Amniotic epithelial cell (primary cell): ENCODE measurements at places on chromosomes 16 and 17.
A peak's percentile ranks its signal among the peaks of the same experiment; 100 is the strongest.

DNA sequence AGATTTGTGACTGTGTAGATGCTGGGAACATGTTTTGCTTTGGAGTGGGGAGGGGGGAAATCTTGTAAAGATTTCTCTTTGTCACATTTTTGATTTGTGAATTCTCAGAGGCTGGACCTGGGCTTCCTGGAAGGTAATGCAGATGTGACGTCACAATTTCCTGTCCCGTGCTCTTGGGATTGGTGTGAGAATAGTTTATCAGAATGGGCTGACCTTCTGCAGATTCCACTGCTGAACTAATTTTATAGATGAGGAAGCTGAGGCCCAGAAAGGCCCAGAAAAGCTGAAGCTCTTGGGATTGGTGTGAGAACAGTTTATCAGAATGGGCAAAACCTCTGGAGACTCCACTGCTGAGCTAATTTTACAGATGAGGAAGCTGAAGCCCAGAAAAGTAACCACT lies 34.0 kb downstream of the HS3ST3B1 start:
- no peak for DNase-seq

DNA sequence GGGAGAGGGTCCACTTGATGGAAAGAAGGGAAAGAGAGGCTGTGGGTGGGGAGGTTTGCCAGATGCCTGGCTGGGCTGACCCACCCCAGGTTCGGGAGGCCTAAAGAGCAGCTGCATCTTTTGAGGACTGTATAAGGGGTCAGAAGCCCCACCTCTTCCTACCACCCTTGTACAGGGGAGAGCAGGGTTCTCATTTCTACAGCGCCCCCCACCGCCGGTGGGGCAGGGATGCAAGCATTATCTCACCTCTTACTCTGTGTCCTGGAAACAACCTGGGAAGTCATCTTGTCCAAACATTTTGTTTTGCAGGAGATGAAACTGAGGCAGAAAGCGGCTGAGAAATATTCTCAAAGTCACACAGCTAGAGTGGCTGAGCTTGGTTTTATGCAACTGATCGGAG lies 22.5 kb upstream of the CCDC182 start:
- DNase-seq, result no peak

GRCh38 chr16:4314532-4315185 lies 1.2 kb upstream of the GLIS2 start:
- peak; percentile 52 for DNase-seq

GRCh38 chr17:12631076-12631475 lies 34.6 kb upstream of the MYOCD start:
- peak; percentile 67 for DNase-seq

GRCh38 chr16:79329166-79329521 lies 271.4 kb downstream of the MAF start:
- no peak for DNase-seq

DNA sequence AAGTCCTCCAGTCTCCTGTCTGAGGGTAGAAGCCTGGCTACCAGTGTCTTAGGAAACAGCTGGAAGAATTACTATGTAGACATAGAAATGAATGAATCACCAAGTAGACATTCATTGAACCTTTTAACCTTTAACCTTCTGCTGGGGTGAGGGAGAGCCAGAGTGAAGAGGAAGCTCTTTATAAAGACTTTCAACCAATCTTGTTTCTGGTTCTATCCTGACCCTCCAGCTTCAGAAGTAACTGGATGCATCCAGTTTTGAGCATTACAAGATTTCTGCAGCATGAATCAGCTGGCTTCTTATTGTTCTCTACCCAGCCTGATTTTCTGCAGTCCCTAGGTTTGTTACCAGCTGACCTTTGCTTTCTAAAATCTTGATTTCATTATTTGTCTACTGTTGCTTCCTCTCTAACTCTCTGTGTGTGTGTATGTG lies 8.5 kb downstream of the TEKT1 start:
- DNase-seq, result peak; percentile 49

GRCh38 chr17:37676115-37676925 lies 33.1 kb upstream of the DDX52 start:
- peak; percentile 71 for DNase-seq

GRCh38 chr16:87891764-87892163 lies 22.5 kb upstream of the SLC7A5 start:
- no peak for DNase-seq

- peak; percentile 64 for DNase-seq
Observed at GRCh38 chr17:55405600-55405999, 16.0 kb downstream of the MMD start.

DNA sequence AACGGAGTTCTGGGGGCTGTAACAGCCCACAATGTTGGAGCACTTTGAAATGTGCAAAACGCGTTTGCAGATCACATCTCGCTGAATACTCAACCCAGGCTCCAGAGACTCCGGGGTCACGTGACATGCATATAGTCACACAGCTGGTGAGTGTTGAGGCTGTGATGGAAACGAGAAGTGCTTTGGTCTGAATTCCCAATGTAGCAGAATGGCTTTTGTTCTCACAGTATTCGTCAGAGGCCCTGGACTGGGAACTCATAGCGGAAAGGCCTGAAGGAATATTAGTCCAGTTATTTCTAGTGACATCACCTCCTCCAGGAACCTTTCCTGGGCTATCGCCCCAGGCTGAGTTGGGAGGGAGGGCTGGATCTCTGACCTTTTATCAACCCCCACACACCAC lies 95.8 kb upstream of the CRHR1 start:
- DNase-seq, result no peak

- DNase-seq, result peak; percentile 27
Observed at GRCh38 chr17:732902-733720, 715 bp downstream of the TLCD3A start.

- DNase-seq, result no peak
Observed at GRCh38 chr16:86844695-86845094, 266.3 kb downstream of the FOXL1 start.

- DNase-seq, result no peak
Observed at GRCh38 chr17:57890857-57891232, 41.0 kb upstream of the MRPS23 start.

GRCh38 chr16:30903002-30903401 lies 6.6 kb downstream of the CTF1 start:
- no peak for DNase-seq

DNA sequence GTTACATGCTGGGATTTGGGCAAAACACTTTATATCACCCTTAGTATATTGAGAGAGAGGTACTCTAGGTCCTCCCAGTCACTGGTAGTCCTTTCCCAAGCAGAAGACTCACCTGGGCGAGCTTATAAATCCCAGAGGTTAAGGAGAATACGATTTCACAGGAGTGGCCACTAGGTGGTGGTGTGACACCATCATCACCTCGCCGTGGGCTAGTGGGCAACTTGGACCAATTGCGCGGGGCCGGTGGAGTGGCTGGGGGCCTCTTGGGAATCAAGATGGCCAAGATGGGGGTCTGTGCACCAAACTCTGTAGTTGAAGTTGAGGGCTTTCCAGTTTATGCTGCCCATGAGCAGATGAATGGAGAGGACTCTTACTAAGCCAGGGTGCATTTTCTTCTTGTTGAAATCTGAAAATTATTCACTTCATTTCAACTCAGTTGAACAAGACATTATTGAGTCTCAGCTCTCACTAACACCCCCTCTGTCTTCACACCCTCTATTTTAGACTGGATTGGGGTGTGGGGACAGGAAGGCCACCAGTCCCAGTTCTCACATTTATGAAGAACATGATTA lies 38.2 kb upstream of the PIRT start:
- DNase-seq, result peak; percentile 11

DNA sequence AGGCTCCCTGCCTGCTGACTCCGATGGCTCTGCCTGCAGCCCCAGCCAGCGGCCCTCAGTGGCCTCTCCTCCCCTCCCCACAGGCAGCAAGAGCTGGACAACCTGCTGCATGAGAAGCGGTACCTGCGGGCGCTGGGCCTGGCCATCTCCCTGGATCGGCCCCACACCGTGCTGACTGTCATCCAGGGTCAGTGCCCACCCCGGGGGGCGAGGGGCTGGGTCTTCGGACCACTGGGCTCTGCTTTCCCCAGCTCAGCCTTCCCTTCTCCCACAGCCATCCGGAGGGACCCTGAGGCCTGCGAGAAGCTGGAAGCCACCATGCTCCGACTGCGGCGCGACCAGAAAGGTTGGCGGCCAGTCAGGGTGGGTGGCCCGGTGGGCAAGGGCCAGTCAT lies 3.4 kb downstream of the NOXO1 start:
- DNase-seq, result no peak

DNA sequence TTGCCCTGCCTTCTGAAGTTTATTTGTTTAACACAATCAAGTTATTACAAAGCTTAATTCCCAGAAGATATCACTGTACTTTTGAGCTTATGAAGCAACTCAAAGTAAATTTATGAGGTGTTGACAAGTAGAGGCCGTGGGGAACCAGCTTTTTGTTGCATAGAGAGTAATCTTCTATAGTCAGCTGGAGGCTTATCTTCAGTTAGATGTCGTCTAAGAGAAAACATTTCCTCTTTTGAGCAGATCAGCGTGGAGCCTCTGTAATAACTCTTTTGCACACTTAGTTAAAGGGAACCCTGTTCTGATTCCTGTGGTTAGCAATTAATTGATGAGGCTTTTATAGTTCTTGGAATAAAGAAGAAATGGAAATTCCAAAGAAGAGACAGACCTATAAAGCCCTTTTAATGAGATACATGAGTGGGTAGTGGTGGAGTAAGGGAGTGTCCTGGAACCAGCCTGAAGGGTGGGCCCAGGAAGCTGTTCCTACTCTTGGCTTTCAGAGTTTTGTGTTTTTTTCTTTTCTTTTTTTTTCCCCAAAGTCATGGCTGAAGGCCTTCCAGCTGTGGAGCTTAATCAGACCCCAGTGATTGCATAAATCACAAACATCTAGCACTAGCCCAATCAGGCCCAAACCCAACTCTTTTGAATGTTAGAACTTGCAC lies 28.9 kb upstream of the MAP3K14 start:
- DNase-seq, result peak; percentile 94

DNA sequence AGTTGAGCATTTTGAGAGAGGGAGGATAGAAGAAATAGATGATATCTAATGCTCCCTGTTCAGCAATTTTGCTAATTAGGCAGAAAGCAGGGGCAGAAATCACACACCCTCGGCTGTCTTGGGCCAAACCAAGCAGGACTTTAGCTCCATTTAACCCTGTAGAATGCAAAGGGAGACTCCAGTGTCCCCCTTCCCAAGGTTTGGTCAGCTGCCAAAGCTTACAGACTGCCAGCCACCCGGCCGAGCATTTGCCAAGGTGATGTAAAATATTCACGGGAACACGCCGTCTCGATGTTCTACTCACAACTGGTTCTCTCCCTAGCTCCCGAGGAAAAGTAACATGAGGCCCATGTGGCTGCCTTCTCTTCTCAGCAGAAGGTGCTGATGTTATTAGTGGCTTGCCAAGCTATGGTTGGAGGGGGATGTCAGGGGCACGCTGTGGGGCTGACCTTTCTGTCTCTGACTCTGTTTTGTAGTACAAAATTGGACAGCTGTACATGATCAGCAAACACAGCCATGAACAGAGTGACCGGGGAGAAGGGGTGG lies 155.3 kb downstream of the PITPNC1 start:
- no peak for DNase-seq

DNA sequence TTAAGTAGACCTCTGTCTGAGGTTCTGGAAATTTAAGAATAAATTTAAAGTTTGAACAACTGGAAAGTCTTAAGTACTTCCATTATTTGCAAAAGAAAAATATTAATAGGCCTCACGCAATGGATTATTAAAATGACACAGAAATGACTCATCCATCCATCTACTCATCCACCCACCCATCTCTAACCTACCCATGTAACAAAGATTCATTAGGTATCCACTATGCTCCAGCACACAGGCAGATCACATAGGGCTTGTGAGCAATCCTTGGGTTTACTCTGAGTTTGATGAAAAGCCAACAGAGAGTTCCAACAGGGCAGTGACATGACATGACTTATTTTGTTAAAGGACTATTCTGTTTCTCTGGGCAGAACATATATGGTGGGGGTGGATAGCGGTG lies 93.3 kb downstream of the HELZ start:
- peak; percentile 71 for DNase-seq

DNA sequence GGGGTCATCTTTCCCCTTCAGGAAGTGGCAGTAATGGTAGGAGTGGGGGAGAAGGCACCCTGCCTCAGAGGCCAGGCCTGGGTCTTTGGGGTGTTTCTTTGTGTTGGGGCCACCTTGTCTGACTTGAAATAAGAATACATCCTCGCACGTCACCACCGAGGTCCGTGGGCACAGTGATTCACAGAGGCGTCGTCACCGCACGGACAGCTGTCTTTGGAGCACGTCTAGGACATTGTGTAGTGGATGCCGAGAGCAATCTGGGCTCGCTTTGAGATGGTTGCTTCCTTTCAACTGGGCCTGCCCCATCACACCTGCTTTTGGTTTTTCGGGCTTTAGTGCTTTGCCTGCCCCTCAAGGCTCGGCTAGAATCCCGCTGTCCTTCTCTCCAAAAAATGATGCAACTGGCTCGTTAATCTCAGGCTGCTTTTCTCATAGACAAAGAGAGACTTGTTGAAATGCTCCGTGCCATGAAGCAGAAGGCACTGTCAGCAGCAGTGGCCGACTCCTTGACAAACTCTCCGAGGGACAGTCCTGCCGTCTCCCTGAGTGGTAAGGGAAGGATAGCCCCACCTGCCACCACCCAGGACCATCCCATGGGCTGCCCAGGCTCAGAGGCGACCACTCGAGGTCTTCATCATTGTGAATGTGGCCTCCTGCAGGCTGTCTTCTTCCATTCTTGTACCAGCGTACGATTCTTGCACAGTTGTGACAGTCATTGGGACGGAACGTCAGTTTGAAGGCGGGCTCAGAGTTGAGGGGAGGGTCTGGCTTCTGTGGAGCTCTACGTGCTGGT lies 24.0 kb downstream of the GINS2 start:
- no peak for DNase-seq

DNA sequence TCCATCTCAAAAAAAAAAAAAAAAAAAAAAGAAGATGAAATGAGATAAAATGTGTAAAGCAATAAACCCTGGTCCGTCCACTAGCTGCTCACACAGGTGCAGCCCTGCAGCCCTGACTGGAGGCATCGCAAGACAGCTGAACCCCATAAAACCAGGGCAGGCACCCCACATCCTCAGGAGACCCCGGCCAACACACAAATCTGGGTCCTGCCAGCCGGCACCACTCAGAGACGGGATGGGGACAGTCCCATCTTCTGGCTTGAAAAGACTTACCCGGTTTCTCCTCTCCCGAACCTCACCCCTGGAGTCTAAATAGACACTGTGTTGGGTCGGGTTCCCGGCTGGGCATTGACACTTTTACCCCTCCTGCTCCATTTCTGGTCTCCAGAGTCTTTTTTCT lies 52.7 kb upstream of the TNRC6C start:
- no peak for DNase-seq

- no peak for DNase-seq
Observed at GRCh38 chr17:43774304-43775250, 4.2 kb downstream of the DUSP3 start.

DNA sequence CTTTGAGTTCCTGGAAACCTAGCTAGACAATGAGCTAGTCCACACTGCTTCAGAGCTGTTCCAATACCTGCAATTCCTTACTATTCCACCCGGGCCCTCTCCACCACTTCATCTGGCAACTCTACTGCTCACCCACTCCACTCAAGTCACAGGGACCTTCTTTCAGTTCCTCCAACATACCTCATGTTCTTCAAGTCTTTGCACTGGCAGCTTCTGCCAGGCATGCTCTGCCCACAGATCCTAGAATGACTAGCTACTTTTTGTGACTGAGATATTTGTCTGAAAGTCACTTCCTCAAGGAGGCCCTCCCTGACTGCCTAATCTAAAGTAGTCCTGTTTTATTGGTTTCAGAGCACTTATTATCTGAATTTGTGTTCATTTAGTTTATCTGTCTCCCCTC lies 86.4 kb downstream of the TEX14 start:
- DNase-seq, result no peak
